Activated CD4-positive, alpha-beta T cell treated with anti-CD3 and anti-CD28 coated beads, Interleukin-2, amount 50 U/mL, for 24 hours (primary cell): ENCODE measurements at places on chromosomes 11 and 22.

DNA sequence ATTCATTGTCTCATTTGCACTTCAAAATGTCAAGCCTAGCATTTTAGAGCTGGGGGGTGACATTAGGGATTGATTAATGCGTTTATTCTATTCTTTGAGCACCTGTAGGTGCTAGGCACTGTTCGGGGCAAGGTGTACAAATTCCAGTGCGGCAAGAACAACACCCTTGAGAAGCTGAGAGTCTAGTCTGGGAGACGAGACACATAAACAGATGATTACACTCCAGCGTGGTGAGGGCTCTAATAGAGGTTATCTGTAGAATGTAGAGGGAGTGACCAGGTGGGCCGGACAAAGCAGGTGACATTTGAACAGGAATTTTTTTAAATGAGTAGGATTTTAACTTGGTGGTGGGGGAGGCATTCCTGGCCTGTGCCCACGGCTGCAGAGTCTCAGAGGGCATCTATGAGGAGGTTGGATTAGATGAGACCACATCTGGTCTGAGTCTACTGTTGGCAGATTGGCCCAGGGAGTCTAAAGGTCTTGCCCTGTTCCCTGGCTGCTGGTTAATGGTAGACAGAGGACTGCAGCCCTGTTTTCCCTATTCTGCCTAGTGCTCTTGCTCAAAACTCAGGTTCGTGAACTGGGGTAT lies 970 bp downstream of the CAT start:
- DNase-seq: no peak

DNA sequence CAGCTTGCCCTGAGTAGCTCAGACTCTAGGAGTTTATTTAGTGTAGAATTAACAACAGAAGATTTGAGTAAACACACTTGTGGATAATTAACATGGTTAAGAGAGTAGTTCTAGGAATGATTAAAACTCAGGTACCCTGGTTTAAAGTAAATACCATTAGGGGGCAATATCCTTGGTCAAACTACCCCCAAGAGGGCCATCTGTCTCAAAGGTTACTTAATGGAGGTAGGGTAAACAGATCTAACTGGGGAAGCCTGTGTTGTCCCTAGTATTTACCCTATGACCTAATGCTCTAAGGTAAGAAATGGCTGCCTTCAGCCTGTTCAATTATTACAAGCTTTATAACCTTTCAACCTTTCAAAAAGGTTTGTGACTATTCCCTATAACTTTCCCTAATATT lies 10.6 kb upstream of the GLYATL1 start:
- no peak for DNase-seq

DNA sequence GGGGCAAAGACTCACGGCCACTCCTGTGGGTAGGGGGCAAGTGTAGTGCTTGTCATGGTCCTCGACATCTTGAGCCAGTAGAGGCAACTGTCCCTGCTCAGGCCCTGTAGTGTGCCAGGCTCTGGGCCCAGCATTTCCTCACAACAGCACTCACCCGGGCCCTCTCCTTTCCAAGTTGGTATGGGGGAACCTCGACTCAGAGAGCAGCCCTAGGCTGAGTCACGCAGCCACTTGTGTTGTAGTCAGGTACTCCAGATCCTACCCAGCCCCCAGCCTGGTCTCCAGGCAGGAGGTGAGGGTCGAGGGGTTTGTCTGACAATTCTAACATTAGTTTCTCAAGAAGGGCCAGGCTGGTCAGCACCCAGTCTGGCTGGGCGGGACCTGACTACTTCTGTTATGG lies 4.1 kb downstream of the RELT start:
- no peak for DNase-seq

- peak; percentile 24 for DNase-seq
Measured at GRCh38 chr22:50599816-50600455, 657 bp upstream of the MAPK8IP2 start.

DNA sequence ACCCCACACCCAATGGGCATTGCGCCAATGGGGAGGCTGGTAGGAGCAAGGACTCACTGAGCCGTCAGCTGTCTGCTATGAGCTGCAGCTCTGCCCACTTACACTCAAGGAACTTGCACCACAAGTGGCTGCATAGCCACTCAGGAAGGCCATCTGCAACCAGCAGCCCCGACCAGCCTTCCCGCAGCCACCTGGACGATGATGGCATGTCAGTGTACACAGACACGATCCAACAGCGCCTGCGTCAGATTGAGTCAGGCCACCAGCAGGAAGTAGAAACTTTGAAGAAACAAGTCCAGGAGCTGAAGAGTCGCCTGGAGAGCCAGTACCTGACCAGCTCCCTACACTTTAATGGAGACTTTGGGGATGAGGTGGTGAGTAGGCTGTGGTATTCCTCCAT lies 59.8 kb upstream of the HORMAD2 start:
- DNase-seq: no peak

- no peak for DNase-seq
Measured at GRCh38 chr22:30232716-30233218, 13.8 kb downstream of the LIF start.

DNA sequence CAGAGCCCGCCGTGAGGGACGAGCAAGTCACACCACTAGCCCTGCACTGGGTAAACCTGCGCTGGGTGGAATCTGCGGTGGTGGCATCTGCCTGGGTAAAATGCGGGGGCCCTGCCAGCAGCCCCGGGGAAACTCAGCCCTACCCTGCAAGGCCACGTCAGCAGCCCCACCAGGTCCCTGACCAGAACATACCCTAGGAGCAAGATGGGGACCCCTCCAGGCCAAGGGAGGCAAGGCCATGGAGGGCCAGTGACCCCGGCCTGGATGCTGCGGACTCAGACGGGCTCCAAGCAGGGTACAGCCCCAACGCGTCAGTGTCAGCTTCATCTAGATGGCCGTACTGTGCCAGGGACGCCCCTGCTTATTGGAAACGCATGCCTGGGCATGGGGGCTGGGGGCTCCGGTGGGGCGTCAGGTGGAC lies 26.3 kb downstream of the TOLLIP start:
- no peak for DNase-seq

DNA sequence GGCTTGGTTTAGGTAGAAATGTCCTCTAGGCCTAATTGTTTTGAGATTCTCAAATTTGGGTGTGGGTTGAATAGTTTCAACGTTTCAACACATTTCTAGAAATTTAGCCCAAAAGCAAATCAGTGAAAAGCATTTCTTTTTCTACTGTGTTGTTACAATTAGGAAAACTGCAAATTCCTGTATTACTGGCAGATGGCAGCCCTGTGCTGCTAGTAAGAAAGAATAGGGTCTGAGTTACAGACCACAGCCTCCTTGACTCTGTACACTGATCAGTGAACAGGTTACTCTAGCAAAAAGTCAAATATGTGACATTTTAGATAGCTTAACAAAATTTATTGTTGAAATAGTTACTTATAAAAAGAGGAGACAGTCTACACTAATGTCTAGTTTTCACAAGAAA lies 703.0 kb downstream of the JRKL start:
- no peak for DNase-seq

GRCh38 chr11:94576306-94576705 lies 9.1 kb downstream of the PIWIL4 start:
- no peak for DNase-seq

GRCh38 chr22:23283591-23284503 lies 103.5 kb downstream of the BCR start:
- no peak for DNase-seq

- DNase-seq: no peak
Measured at GRCh38 chr11:116107229-116107628, 603.0 kb upstream of the CADM1 start.

GRCh38 chr11:119618208-119618909 lies 110.6 kb downstream of the NECTIN1 start:
- DNase-seq: no peak
